ENCODE measurements at places on chromosomes 6 and 20.

DNA sequence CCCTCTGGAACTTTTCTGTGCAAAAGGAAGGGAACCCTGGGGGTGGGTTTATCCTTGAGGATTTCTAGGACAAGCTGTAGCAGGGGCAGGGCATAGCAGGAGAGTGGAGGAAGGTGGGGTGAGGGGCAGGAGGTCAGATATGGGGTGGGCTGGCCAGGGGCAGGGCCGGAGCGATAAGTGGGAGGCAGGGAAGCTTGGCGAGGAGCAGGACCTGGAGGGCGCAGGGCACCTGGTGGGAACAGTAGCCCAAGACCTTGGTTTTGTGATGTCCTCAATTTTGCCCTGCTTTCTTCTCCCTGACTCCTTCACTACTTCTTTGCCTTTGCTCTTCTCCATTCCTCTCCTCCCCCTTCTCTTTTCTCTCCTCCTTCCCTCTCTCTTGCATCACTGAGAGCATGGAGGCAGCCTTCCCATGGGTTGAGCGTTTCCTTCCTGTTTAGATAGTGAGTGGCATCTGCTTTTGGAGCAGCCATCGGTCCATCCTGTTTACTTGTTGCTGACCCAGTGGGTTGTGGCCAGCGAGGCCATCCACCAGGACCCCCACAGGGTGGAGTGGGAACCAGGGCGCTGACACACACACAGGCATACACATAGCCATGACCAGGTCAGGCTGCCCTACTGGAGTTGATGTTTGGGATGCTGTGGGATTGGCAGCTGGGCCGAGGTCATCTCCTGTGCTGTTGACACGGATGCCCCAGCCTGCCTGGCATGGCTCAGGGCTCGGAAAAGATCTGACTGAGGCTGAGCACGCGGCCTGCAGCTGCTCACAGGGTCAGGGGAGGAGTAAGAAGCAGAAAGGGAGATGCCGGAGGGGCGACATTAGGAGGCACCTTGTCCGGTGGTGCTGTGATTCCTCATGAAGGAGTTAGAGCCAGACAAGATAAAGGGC, 121.0 kb upstream of the RNF24 start:
- no peak for DNase-seq

DNA sequence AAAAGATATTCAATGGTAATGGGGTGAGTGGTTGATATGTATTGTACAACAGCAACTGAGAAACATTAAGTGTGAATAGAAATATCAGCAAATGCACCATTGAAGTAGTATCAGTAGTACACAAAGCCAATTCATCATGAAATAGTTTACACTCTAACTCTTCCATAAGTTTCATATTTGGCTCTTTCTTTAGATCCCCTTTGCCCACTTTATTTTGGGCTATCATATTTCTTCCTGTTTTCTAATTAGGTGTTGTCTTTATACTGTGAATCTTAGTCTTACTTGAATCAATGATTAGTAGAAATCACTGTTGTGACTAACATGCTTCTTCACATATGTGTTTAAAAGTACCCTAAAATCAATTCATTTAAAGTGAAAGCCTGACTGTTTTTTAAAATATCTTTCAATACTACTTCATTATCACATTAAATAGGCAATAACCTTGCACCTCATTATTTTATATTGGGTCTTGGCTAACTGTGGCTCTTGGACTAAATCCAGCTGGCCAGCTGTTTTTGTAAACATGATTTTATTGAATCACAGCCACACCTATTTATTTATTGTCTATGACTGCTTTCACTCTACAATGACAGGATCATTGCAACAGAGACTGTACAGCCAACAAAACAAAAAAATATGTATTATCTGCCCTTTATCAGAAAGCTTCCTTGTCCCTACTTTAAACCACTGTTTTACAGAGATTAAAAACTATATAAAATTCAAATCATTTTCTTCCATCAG, 38.9 kb downstream of the EYS start:
- DNase-seq: no peak

DNA sequence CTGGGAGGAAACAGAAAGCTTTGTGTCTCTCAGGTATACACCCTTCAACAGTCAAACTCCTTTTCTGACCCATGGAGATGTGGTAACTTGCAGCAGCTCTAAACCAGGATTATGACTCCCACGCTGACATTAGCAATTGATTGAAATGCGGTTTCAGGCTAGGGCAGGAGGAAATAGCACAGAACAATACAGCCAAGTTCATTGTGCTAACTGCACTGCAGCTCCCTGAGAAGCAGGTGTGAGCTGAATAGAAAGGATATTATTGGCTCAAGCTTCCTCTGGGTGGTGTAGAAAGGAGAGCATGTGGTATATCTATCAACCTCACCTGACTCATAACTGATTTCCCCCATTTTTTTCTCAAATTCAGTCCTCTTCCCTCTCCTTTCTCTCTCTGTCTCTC, 612.3 kb upstream of the BTBD3 start:
- no peak for DNase-seq

DNA sequence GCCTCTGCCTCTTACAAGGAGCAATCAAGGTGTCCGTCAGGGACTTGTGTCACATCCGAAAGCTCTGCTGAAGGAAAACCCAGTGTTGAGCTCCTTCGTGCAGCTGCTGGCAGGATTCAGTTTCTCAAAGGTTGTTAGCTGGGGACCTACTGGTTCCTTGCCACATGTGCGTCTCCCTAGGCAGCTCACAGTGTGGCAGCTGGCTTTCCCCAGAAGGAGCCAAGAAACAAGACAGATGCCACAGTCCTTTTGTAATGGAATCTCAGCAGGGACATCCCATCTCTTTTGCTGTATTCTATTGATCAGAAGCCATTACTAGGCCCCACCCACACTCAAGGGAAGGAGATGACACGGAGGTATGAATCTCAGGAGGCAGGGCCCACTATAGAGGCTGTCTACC, 488.8 kb downstream of the CD83 start:
- no peak for DNase-seq

DNA sequence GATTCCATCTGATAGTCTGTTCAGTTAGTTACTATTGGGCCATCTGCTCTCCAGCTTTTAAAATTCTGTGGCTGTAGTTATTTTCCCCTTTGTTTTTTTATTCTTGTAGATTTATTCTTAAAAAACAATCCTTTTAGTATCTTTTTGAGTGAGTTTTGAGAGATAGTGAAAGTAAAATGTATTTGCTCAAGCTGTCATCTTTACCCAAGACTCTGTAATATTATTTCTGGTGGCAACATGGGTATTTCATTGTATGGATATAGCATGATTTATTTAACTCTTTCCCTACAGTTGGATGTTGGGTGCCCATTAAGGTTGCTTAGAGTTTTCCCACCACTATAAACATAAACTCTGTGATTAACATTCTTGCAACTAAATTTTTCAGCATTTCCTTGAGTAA, 24.6 kb downstream of the STK4 start:
- no peak for DNase-seq

DNA sequence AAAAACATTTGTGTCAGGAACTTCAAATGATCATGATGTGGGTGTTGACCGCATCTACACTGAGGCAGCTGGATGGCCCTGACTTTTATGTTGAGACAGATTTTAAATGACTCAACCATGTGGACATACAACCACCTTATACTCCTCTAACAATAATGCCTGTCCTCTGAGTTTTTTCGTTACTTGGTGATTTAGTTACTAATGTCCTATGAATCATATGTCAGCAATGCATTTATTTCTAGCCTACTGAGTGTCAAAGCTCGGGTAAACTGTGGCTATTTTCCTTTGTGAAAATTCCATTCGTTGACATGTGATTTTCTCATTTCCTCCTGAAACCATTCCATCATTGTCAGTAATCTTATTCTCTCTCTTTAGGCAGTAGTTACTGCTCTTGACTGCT, 38.9 kb upstream of the NKX2-4 start:
- no peak for DNase-seq

- DNase-seq: no peak
These were observed 1195.9 kb upstream of the MAP3K7 start for GRCh38 chr6:91782802-91783201.

GRCh38 chr6:43090559-43090956, 14.4 kb downstream of the PTK7 start:
- DNase-seq: no peak

DNA sequence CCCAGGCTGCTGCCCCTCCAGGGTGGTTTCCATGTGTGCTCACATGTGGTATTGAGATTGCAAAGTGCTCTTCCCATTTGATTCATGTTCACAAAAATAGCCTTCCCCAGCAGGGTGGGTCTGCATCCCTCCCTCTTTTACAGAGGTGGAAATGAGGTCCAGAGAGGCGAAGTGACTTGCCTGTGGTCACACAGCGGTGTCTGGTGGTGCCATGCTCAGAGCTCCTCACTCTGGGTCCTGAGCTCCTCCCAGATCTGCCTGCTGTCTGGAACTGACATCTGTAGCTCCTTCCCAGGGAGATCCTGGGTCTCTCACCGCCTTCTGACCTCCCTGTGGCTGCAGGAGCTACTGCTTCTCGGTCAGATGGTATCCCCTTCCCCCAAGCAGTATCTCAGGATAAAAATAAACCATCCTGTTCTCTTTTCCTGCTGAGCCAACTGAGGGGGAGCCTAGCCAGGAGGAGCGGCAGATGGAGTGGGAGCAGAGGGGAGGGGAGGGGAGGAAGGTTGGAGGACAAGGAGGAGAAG, 11.9 kb downstream of the CD40 start:
- DNase-seq: no peak
